ENCODE measurements at places on chromosomes 6 and 20.
A peak's percentile ranks its signal among the peaks of the same experiment; 100 is the strongest.

- DNase-seq, result peak; percentile 89
These were observed 6.4 kb downstream of the GTF2H5 start for GRCh38 chr6:158174514-158174913.

- peak; percentile 37 for DNase-seq
These were observed 67.9 kb upstream of the BTN3A2 start for GRCh38 chr6:26296857-26297648.

- no peak for DNase-seq
These were observed 1.6 kb downstream of the DBNDD2 start for GRCh38 chr20:45409521-45410272.

- DNase-seq, result no peak
These were observed 43.9 kb downstream of the CDH4 start for GRCh38 chr20:61295682-61296628.

DNA sequence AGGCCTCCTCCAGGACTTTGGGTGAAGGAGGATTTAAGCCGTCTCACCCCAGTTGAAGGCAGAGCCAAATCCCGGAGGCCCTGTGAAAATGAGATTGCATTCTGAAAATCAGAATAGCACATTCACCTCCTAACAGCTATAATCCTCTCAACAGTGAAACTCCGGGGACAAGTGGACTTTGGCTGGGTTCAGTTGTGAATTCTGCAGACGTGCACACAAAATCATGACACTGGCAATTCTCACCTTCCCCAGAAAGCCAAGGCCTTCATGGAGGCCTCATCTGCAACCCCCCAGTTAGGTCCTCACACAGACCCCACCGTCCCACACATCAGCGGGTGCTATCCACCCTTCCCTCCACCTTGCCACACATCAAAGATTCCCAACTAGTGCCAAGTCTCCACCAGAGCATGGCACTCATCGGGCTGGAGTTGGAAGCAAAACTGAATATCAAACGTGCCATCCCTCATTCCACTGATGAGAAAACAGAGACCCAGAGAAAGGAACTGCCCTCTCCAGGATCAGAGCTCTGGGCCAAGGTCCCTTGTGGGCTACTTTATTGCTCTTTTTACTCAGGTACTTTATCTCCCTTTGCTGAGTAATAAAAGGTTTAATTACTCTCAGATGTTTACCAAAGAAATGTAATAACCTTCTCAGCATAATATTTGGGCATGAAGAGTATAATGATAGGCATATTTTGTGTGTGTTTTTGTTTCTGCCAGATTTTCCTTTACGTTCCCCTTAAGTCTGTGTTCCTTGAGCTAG lies 4.8 kb upstream of the BTNL2 start:
- no peak for DNase-seq

Data from astrocyte of the spinal cord (primary cell).